ENCODE measurements at places on chromosomes 13 and 19.
A peak's percentile ranks its signal among the peaks of the same experiment; 100 is the strongest.

DNA sequence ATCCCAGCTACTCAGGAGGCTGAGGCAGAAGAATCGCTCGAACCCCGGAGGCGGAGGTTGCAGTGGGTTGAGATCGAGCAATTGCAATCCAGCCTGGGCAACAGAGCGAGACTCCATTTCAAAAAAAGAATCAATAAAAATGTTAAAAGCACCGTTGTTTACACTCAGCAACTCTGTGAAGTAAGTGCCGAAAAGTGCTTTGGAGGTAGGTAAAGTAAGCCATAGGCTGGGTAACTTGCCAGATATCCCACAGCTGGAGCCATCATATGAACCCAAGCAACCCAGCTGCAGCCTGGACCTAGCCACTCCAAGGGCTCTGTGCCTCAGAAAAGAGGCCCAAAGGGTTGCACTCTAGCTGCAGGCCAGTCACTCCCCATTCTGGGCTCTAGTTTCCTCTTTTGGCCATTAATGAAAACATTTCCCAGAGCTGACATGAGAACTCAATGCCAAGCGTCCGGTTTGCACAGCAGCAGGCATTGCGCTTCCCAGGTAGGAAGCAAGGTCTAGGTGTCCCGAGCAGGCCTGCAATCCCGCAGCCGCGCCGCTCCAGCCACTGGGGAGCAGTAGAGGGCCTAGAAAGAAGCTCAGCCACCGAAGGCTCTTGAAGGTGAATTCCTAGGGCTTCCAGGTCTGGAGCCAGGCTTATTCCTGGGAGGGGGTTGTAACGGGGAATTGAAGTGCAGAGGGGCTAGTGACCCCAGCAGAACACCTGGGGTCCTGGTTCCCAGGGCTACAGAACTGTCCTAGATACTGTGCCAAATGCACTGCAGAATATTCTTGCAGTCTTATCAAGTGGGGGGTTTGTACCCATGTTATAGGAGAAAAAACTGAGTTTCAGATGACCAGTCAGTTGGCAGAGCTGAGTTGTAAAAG is 4.1 kb upstream of the CD79A start:
- DNase-seq = no peak

- no peak for DNase-seq
Measured at GRCh38 chr13:62093984-62094780, 678.5 kb upstream of the PCDH20 start.

DNA sequence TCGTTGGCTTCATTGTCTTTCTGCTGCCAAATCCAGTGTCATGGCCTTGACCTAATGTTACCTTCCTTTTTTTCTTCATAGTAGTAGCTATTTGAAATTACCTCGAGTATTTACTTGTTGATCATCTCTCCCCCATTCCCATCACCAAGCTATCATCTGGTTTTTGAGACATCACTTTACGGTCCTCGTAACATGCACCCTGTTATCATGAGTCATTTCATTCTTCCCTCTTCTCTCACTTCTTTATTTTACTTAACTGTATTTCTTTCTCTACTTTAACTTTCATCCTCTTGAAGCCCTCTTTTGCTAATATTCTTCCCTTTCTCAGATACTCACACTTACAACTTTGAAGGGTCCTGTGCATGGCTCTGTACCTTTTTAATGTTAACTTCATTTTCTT is 31.8 kb downstream of the TPP2 start:
- no peak for DNase-seq

GRCh38 chr13:109126891-109127641 is 497.7 kb downstream of the MYO16 start:
- no peak for DNase-seq

GRCh38 chr13:38530492-38530891 is 156.4 kb upstream of the FREM2 start:
- DNase-seq = no peak

DNA sequence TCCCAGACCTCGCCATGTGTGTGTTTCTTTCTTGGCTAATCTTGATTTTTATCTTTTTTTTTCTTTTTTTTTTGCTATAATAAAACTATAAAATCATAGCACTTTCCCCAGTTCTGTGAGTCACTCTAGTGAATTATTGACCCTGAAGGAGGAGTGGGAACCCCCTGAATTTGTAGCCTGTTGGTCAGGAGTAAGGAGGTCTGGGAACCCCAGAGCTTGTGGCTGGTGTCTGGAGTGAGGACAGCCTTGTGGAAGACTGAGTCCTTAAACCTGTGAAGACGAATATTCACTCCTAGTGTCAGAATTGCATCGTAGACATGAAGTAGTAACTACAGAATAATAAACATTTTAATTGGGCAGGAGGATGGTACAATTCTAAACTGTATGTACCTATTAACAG is 7.4 kb downstream of the EID2B start:
- DNase-seq = no peak

- no peak for DNase-seq
Measured at GRCh38 chr13:109389456-109389855, 396.9 kb downstream of the IRS2 start.

GRCh38 chr13:113630804-113631203 is 27.2 kb downstream of the ATP4B start:
- no peak for DNase-seq

- DNase-seq = no peak
Measured at GRCh38 chr19:3343619-3344502, 22.5 kb upstream of the NFIC start.

GRCh38 chr19:41269055-41269454 is 4.9 kb downstream of the HNRNPUL1 start:
- no peak for DNase-seq

- no peak for DNase-seq
Measured at GRCh38 chr19:10004617-10005016, 5.7 kb downstream of the COL5A3 start.

DNA sequence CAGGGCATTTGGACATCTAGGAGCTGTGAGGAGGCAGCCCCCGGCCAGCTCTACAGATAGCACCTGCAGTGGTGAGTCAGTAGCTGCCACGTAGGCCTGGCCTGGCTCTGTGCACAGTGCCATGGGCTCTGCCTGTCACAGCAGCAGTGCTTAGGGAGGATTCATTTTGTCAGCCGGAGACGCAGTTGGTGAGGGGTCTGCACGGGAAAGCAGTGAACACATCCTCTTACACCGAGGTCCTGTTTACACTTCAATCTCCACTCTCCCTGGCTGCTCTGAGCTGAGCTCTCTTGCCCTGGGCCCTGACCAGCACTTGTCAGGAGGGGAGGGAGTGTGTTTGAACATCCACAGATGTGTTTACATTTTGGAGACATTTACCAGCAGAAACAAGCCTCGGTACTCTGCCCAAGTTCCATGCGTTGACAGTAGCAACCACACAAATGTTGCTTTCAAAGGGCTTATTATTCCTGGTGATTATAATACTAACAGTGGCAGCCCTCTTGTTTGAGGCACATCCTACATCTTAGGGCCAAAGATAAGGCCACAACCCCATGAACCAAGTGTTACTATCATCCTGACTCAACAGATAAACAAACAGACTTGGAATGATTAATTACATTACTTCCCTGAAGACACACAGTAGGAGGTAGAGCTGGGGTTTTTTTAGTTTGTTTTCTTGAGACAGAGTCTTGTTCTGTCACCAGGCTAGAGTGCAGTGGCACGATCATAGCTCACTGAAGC is 148.9 kb downstream of the USP12 start:
- no peak for DNase-seq

- DNase-seq = no peak
Measured at GRCh38 chr13:40863723-40864122, 74.3 kb downstream of the SLC25A15 start.

- no peak for DNase-seq
Measured at GRCh38 chr13:37187105-37187504, 81.6 kb upstream of the CSNK1A1L start.

GRCh38 chr13:49060678-49061387 is 85.1 kb downstream of the FNDC3A start:
- DNase-seq = no peak

- DNase-seq = no peak
Measured at GRCh38 chr13:25170554-25171111, 1.5 kb downstream of the AMER2 start.

GRCh38 chr13:40126306-40127085 is 471.0 kb downstream of the COG6 start:
- no peak for DNase-seq

- DNase-seq = no peak
Measured at GRCh38 chr13:97268772-97269171, 46.6 kb downstream of the MBNL2 start.

GRCh38 chr19:58107778-58108545 is 9.9 kb upstream of the ZSCAN18 start:
- DNase-seq = no peak

DNA sequence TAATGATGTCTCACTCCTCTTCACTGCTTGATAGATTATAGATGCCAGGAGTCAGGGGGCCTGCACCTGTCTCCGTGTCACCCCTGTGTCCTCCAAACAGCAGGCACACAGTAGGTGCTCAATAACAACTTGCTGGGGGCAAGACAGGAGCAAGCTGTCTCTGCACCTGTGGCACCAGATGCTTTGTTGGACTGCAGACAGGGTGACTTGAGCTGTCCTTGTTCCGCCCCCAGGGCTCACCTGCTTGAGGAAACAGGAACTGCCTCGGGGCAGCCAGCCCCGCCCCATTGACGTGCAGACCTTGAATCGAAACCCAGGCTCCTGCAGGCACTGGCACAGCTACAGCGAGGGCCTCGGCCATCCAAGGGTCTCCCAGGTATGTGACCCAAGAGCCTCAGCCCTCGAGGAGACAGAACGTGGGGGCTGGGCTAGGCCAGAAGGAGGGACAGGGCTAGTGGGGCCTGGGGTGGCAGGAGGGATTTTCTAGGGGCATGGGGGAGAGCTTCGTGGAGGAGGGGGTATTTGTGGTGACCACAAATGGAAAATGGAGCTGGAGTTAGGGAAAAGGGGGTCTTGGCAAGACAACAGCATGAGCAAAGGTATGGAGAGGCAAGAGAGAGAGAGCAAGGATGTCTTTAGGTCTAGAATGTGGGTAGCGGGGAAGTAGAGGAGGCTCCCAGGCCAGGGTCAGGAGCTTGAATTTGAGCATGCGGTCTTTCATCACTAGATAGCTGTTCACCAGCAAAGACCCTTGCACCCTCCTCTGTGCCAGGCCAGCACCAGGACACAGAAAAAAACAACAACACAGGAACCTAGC is at the start of gene HSH2D:
HSH2D (plus strand) TSS at position 287 of the 817 bp plus-strand sequence. CDS start 5,066 bp downstream, outside the sequence.
- DNase-seq = peak; percentile 47

- DNase-seq = no peak
Measured at GRCh38 chr19:28843761-28844492, 369.0 kb downstream of the UQCRFS1 start.

DNA sequence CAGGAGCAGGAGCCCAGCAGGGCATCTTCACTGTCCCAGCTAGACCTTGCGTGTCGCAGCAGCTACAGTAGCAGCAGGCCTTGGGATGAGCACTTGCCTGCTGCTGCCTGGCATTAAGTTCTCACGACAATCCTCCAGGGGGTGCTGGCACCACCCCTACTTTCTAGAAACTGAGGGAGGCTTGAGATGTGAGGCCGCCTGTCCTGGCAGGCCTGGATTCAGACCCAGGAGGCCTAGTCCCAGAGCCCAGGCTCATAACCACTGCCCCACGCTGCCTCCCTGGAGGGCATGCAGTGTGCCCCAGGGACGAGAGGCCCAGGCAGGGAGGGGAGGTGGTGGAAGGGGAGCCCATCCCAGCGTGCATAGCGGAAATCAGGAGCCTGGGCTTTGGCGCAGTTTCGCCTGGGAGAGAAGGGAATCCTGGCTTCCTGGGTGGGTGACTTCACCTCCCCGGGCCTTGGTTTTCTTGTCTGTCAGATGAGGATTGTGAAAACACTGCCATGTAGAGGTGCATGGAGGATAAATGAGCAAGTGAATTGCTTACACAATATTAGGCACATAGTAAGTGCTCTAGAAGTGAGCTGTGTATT is 26.1 kb downstream of the PPP5C start:
- DNase-seq = no peak

- DNase-seq = no peak
Measured at GRCh38 chr13:30714629-30715371, 20.5 kb upstream of the ALOX5AP start.

DNA sequence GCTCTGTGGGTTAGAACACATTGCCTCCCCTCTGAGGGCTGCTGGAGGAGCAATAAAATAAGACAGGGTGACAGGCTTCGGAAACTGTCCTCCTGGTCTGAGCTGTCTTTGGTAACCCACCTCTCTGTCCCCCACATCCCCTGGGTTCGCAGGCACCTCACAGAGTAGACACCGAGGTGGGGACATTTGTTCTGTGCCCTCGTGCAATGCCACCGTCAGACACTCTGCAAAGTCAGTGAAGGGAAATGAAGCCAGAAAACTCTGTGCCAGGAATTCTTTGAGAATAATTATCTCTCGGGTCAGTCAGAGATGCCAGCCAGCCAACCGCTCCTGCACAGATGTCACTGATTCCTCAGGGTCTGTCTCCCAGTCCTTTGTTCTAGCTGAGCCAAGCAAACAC is 493.6 kb downstream of the FOXO1 start:
- no peak for DNase-seq

DNA sequence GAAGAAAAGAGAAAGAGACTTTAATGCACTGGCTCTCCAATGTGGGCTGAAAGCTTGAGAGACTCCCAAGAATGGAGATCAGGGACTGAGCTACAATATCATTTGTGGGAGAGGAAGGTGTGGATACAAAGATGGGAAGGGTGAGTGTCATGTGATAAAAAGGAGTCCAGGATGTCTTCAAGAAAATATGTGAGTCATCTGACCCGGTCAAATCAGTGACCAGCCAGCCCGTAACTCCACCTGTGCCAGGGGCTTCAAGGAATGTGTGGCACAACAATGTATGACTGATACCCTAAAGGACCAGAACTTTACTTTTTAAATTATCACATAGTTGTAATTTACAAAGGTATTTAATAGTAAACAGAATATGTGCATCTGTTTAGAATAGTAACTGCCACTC is 97.2 kb downstream of the DOCK9 start:
- DNase-seq = no peak

- DNase-seq = peak; percentile 54
Measured at GRCh38 chr19:6947745-6948144, 60.4 kb downstream of the ADGRE1 start.

GRCh38 chr19:32919365-32919764 is 49.8 kb upstream of the SLC7A9 start:
- no peak for DNase-seq

GRCh38 chr13:31468114-31468902 is 268.5 kb downstream of the B3GLCT start:
- DNase-seq = no peak

DNA sequence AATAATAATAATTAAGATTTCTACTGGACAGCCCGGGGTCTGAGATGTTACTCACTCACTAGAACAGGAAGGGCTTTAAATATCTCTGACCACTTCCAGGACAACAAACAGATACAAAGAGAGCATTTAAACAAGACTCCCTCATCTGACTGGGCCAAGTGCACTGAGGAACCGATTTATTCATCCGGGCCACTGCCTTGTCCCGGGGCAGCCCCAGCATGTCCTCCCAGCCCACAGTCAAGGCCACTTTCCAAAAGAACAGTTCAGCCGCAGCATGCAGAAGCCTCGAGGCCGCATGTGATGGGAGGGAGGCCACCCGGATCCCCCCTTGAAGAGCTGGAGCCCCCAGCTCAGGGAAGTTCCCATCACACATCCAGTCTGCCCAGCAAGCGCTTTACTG is 30.5 kb downstream of the MLLT1 start:
- DNase-seq = no peak
